Frontal cortex (tissue), 4 donors: ENCODE measurements at places on chromosomes 3 and 15.

GRCh38 chr15:48145923-48146322, 25.1 kb downstream of the SLC24A5 start:
- DNase-seq, result no peak

GRCh38 chr15:87354661-87355410, 901.7 kb downstream of the NTRK3 start:
- DNase-seq, result no peak

DNA sequence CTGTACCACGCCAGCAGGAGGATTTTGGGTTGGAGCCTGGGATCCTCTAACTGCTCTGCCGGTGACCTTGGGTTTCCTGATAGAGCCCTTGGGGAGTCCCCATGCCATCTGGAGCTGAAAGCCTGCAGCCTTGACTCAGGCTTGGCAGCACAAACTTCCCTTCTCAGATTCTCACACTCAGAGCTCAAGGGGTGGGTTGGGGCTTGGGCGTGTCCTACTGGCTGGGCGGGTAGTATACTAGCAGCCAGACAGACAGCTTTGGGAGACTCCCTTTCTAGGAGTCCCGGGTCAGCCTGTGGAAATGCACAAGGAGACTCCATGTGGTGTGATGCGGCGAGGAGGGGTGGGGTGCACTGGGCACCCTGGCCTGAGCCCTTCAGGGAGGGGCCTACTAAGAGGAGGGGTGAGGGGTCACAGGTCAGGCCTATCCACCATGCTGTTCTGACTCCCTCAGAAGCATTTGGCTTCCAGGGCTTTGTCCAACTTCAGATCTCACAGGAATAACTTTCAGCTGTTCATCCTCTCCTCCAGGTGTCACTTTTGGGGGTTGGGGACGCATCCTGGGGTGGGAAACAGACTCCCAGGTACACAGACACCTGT, 21.6 kb upstream of the PLXNA1 start:
- DNase-seq, result no peak

DNA sequence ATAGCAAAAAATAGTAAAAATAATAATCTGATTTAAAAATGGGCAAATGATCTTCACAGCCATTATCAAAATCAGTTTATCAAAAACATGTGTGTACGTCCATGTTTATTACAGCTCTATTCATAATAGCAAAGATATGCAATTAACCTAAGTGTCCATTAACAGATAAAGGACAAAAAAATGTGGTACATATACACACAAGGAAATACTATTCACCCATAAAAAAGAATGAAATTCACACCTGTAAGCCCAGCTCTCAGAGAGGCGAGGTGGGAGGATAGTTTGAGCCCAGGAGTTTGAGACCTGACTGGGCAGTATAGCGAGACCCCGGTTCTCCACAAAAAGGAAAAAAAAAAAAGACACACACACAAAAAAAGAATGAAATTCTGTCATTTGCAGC, 82.6 kb upstream of the PPIB start:
- no peak for DNase-seq

GRCh38 chr15:44673639-44674038, 10.2 kb upstream of the SPG11 start:
- no peak for DNase-seq

GRCh38 chr3:158769952-158770740, 31.7 kb upstream of the MFSD1 start:
- no peak for DNase-seq

DNA sequence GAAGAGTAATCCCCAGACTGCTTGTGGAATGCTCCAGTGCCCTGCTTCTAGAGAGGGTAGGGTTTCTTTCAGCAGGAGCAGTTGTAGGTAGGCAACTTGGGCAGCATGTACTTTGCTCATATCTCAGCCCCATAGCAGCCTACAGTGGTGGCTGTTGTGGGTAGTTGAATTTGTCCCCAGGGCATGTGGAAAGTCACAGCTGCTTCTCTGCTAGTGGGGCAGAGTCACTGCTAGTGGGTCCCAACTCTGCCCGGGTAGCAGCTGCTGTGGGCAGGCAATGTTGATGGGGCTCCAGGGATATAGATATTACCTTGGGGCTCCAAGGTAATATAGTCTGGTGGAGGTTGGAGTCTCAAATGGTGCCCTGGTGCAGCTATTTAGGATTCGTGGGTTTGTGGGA, 174.5 kb downstream of the OTOL1 start:
- no peak for DNase-seq

- no peak for DNase-seq
Measured at GRCh38 chr3:13708871-13709595, 160.1 kb downstream of the FBLN2 start.

GRCh38 chr3:63364910-63365309, 86.8 kb downstream of the SYNPR start:
- DNase-seq, result no peak

DNA sequence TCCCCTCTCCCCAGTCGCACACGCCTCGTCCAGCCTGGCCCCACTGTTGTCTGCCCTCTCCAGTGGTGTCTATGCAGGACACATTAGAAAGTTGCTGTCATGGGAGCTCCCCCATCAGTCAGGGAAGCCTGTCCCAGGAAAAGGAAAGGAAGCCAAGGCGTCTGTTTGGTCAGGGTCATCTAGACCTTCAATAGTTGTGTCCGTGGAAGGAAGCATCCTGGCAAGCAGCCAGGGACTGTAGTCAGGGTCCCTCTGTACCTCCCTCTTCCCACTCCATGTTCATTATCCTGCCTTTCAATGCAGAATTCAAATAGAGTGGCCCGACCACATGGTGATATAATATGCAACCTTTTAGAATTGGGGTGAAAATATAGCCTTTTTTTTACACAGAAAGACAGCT, 60.7 kb upstream of the RAB6B start:
- DNase-seq, result no peak

DNA sequence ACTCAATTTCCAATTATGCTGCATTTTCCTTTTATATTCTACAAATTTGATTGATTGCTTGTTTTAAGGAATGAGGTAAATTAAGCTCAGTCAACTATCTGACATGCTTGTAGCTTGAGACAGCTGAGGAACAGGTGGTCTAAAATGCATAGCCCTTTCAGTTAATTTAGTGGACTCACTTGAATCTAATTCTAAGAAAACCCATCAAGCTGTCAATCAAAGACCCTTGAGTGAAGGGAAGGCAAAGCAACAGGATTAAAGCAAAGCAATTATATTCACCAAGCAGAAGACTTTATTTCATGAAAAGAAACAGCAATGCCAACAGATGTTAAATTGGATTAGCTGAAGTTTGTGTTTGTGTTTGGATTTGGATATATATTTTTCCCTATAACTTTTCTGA, 228.5 kb downstream of the ARPP21 start:
- no peak for DNase-seq

GRCh38 chr3:33145221-33145900, 31.5 kb downstream of the CRTAP start:
- DNase-seq, result no peak

DNA sequence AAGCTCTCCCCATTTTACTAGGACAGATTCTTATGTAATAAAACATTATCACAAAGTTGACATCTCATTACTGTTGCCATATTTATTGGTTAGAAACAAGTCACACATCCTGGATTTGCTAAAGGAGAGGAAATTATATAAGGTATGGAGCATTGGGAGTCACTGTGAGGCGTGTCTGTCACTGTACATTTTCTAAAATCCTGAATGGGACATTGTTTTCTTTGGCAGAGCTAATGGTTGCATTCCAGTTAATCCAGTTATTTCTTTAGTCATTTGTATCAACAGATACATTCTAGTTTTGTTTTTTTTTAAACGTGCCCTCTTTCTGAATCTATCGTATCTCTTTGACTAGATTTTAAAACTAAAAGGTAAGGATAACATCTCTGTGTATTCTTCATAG, 70.2 kb upstream of the MITF start:
- DNase-seq, result no peak

DNA sequence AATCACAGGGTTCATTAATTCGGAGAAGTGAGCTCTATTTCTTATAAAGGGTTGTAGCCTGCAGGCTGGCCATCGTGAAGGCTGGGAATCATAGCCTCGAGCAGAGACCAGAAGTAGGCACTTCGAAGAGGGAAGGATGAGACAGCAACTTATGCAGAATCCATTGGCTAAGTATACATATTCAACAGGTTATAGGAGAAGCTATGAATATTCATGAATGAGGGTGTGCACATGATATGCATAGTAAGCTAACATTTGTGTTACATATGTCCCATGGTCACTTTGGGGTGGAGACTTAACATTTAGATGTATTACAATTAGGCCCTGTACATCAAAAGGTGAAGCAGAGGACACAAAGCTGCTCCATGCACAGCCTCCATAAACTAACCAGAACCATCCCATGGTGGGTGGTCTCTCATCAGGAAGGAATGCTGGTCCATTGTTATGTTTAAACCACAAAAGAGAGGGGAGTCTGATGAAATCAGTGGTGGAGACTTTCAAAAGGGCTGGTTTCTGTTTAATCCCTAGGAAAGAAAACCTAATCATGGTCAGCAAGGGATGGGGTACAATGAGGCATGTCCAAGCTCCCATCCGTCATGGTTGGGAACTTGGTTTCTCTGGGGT, 80.8 kb upstream of the FHIT start:
- DNase-seq, result no peak

GRCh38 chr3:46585799-46586693, 19.9 kb upstream of the LRRC2 start:
- DNase-seq, result no peak

- DNase-seq, result no peak
Measured at GRCh38 chr3:198107840-198108734, 148.1 kb downstream of the LMLN start.

DNA sequence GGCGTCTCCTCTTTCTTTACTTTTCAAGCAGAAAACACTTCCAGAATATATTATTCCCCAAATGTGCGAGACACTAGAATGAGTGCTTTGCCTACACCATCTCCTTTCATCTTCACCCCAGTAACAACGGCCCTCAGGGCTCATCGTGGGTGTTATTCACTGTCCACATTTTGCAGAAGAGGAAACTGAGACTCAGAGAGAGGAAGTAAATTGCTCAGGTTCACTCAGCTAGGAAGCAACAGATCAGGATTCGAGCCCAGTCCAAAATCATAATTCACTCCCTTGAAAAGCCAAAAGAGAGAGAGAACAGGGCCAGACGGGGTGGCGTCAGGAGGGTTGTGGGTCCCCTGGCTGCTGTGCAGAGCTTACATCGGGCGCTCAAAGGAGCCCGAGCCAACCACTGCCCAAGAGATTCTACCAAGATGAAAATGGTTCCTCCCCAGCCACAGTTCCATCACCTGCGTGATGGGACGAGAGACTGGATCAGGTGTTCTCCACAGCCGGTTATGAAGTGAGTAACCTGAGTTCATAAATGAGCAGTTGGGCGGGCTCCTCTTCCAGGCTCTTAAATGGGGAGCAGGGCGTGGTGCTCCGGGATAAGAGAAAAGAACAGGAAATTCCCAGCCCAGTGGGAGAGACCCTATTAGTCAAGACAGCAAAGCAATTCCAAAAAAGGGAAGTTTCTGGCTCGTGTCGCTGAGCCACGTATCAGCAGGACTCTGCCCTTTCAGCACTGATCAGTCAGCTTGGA, 48.6 kb upstream of the FLNB start:
- DNase-seq, result no peak
